ENCODE measurements at places on chromosomes 12 and 14. TPM values are rescaled to one million over a fixed set of nuclear protein-coding genes. Genes with fewer than 3 reads are reported as not detected.

GRCh38 chr12:22172501-22172900, 126.5 kb downstream of the CMAS start:
- DNase-seq = no peak

Gene POTEG
- not detected for total RNA-seq

Gene RBP5
- not detected for total RNA-seq

Gene ALDH6A1
- 16.0 TPM for total RNA-seq

GRCh38 chr12:120457133-120457532, 10.9 kb downstream of the GATC start:
- DNase-seq = no peak

GRCh38 chr14:60648934-60649874, at the start of gene SIX1:
Gene SIX1 (minus strand): TSS chr14:60649477. CDS start chr14:60649189, 288 bp downstream.
- peak; percentile 84 for DNase-seq

Gene BICDL1
- 1.7 TPM for total RNA-seq

Gene IPO8
- total RNA-seq = 35.4 TPM

- DNase-seq = no peak
Observed at GRCh38 chr14:92651758-92652406, 96.5 kb downstream of the LGMN start.

- DNase-seq = no peak
Observed at GRCh38 chr12:105765053-105766014, 373.4 kb downstream of the NUAK1 start.

DNA sequence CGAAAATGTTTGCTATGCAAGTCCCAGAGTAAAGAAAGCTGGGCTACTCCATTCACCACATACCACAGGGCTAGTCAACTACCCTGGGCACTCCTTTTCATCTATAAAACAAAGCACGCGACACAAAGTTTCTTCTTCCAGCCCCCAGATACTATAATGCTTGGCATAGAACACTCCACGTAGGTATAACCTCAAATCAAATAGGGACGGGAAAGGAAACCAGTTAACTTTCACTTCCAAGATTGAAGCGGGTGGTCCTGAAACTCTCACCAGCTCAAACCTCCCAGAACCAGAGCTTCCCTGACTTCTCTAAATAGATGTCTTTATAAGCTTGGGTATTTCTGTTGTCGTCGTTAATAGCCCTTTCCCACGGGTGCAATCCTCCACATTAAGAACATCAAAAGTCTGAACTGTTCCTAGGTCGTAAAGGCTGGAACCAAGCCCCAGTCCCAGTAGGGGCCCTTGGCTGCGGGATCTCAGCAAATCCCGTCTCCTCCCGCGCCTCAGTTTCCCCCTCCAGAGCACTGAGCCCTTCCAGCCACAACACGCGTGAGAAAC, 647 bp downstream of the LGMN start:
- DNase-seq = peak; percentile 70

- DNase-seq = no peak
Observed at GRCh38 chr12:62656591-62657362, 190.2 kb downstream of the MON2 start.

DNA sequence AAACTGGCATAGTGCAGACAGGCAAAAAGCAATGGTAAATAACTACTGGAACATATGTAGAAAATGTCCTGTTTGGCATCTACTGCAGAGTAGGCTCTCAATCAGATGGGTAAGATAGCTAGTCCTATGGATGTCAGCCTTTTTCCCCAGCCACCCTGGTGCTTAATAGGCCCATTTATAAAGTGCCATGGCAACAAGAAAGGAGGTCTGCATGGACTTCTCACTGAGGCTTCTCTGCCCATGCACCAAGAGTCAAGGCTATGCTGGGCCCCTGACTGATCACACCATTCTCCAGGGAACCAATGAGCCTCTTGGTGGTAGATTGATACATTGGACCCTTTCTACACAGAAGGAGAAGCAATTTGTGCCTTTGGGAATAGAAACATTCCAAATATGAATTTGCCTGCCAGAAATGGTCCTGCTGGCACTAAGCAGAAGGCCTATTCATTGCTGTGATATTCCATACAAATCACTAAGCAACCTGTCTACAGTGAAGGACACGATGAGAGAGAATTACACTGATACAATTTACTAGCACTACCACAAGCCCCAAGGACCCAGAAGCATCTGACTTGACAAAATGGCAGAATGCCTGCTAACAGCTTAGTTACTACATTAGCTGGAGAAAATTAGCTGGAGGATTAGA, 43.8 kb downstream of the RESF1 start:
- no peak for DNase-seq

GRCh38 chr12:112219195-112219594, 93.8 kb downstream of the TRAFD1 start:
- no peak for DNase-seq

GRCh38 chr12:13976028-13976584, 5.3 kb downstream of the GRIN2B start:
- no peak for DNase-seq

- no peak for DNase-seq
Observed at GRCh38 chr14:71833476-71833875, 98.8 kb upstream of the RGS6 start.

DNA sequence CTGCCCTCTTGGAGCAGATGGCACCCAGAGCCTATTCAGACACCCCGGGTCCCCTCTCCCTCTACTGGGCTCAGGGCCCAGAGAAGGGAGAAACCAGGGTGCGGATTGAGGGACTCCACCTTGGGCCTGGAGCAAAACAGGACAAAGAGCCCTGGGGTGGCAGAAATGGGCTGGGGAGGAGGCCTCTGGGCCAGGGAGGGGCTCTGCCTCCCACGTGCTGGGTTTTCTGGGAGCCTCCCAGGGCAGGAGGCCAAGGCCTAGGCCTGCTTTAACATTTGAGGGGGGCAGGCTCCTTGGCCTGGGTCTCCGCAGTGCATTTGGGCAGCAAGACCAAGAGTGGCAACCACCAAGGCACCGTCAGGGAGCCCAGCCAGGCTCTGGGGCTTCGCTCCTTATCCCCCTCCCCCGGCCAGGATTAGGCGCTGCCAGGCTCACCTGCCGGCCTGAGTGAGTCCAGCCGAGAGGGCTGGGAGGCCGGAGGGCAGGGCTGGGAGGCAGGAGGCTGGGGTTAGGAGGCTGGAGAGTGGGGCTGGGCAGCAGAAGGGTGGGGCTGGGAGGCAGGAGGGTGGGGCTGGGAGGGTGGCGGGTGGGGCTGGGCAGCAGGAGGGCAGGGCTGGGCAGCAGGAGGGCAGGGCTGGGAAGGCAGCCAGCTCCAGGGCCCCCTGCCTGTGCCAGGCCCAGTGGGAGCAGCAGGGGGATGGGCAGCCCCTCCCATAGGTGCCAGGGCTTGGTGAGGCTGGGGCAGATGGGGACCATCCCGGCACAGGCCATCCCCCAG, 101.8 kb upstream of the EIF5 start:
- DNase-seq = no peak

- peak; percentile 74 for DNase-seq
Observed at GRCh38 chr12:12612358-12612757, 682 bp downstream of the CREBL2 start.

DNA sequence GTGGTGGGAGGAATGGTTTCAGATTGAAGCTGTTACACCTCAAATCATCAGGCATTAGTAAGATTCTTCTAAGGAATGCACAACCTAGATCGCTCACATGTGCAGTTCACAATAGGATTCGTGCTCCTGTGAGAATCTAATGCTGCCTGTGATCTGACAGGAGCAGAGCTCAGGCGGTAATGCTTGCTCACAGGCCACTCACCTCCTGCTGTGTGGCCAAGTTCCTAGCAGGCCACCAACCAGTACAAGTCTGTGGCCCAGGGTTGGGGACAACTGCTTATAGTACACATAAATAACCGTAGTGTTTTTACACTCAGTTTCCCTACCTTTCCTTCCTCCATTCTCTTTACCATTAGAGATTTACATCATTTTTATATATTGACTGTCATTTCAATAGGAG, 121.4 kb downstream of the SLCO1B3 start:
- no peak for DNase-seq

Gene TC2N
- total RNA-seq = 1.3 TPM

GRCh38 chr12:45458854-45459807, 243.2 kb downstream of the ANO6 start:
- peak; percentile 12 for DNase-seq

Gene SMIM41
- 0.43 TPM for total RNA-seq

Gene DHRS2
- total RNA-seq = 0.32 TPM

GRCh38 chr12:30782316-30783173, 27.8 kb upstream of the CAPRIN2 start:
- no peak for DNase-seq

Gene TMEM229B
- total RNA-seq = 0.64 TPM

Gene B4GALNT1
- total RNA-seq = 5.2 TPM

- peak; percentile 17 for DNase-seq
Observed at GRCh38 chr14:55458800-55459515, 18.5 kb upstream of the TBPL2 start.

GRCh38 chr14:66680216-66680615, 172.3 kb downstream of the GPHN start:
- no peak for DNase-seq

DNA sequence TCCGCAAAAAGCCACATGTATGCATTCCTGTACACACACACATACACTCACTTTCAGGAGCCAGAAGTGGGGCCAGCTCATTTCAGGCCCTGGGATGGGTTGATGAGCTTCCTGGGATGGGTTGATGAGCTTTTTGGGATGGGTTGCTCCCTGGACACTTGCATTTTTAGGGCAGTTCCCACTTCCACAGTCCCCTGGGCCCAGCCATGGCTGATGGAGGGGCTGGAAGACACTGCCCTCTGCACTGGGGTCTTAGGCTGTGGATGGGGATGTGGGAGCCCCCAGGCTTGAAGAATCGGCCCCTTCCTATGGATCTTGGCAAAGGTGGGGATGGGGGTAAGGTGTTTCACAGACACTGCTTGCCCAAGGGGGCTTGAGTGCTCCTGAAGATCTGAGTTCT, 12.7 kb downstream of the ACVRL1 start:
- no peak for DNase-seq

Gene SPTB
- total RNA-seq = under 0.01 TPM

DNA sequence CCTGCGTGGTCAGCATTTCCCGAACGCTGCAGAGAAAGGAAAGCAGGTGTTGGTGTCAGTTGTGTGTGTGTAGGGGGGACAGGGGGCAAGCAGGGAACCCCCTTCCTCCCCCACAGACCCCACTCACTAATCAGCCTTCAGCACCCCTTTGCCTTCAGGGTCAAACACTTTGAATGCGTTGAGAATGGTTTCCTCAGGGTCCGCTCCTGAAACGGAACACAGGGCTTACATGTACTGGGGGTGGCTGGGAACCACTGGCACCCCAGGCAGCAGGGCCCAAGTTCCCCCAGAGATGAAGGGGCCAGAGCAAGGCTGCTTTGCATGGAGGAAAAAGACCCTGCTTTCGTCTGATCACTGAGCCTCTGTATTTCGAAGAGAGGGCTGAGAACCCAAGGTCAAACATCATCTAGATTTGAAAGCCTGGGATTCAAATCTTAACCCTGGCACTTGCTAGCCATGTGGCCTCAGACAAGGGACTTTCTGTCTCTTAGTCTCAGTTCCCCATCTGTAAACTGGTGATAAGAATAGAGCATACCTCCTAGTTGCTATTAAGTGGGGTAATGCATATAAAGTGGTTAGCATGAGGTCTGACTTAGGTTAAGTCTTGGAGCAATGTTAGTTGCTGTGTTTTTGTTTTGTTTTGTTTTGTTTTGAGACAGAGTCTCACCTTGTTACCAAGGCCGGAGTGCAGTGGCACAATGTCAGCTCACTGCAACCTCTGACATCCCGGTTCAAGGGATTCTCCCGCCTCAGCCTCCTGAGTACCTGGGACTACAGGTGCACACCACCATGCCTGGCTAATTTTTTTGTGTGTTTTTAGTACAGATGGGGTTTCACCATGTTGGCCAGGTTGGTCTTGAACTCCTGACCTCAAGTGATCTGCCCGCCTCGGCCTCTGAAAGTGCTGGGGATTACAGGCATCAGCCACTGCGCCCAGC, 7.0 kb downstream of the MYL2 start:
- no peak for DNase-seq

DNA sequence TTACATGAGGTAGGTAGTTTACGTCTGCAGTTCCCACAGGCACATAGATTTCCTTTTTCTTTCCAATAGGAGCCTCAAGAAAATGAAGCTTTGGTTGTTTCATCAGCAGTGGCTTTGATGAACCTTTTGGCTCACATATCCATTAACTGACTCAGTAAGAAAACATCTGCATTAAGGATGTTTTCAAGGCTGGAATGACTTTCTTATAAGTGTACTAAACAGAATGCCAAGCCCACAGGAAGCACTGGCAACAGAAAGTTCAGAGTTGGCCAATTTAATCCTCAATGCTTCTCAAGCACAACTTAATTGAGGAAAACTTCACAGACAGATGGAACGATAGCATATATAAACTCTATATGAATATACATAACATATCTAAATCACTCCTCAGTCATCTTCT, 63.5 kb downstream of the ST8SIA1 start:
- DNase-seq = peak; percentile 55

DNA sequence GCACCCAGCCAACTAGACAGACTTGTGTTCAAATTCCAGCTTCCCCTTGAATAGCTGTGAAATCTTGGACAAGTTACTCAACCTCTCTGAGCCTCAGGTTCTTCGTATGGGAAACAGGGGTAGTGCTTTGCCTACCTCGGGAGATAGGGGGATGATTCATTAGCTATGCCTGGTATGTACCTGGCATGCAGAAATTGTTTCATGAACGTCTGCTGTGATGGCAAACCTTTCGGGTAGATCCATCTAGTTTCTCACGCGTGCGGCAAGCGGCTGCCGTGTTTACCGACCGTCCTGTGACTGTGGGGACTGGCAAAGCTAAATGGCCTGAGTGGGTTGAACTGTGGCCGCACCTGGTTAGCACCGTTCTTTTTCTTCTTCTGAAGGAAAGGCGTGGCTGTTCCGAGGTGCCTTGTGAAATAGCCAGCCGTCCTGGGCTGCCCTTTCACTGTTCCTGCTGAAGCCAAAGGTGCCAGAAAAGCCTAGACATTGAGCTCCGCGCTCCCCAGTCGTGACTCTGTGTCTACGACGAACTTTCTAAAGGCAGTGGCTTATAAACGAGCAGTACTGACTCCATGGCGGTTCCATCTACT, 40.6 kb upstream of the MED13L start:
- no peak for DNase-seq

Gene MFAP5
- 4.8 TPM for total RNA-seq

GRCh38 chr14:103302966-103303365, 31.1 kb upstream of the EIF5 start:
- DNase-seq = peak; percentile 25

- no peak for DNase-seq
Observed at GRCh38 chr12:116867523-116867922, 13.7 kb downstream of the HRK start.

DNA sequence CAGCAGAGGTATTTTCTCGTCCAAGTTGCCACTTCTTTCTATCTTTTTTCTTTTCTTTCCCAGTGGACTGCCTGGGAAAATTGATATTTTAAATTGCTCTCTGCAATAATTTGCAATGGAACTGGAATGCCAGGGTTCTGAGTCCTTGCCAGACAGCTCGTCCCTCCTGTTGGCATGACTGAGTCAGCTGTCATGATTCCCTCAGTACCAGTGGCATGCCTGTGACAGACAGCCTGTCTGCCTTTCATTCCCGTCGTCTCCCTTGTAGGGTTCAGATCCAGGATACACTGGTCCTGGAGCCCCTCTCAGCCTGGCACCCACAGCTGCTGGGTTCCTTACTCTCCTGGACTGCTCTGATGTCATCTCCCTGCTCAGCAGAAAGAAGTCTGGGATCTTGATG, 84.8 kb downstream of the PTPN11 start:
- DNase-seq = no peak

- DNase-seq = peak; percentile 63
Observed at GRCh38 chr12:85405781-85406522, 125.9 kb downstream of the ALX1 start.

All from fibroblast of villous mesenchyme (primary cell).